Activated naive CD8-positive, alpha-beta T cell treated with anti-CD3 and anti-CD28 coated beads, Interleukin-2, amount 50 U/mL, for 24 hours (primary cell): ENCODE measurements at places on chromosomes 7 and 10.

DNA sequence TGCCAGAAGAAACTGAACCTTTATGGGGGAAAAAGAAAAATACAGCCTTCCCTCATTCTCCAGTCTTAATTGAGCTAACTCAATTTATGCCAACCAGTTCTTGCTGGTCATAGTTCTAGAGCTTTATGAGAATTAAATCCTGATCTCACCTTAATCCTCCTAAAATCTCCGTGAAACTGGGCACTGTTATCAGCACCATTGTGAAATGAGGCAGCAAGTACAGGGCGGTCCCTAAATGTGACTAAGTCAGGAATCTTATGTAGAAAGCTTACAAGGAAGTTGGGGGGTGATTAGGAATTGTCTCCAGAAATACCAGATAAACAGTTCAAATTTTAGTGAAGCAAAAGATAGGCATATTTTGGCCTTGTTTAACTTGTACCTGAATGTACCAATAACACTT, 10.7 kb upstream of the INSYN2A start:
- DNase-seq = no peak
- H3K4me1 ChIP-seq = no peaks in the 10 kb centered on the region
- no peaks in the 10 kb centered on the region for H3K27me3 ChIP-seq

- no peaks in the 10 kb centered on the region for H3K36me3 ChIP-seq
- DNase-seq = no peak
- H3K27me3 ChIP-seq = no peaks in the 10 kb centered on the region
- no peak overlapping the region for H3K4me3 ChIP-seq
- no peak overlapping the region for H3K27ac ChIP-seq
- H3K4me1 ChIP-seq = no peaks in the 10 kb centered on the region
These were observed 360.5 kb downstream of the FGFR2 start for GRCh38 chr10:121237718-121238117.

DNA sequence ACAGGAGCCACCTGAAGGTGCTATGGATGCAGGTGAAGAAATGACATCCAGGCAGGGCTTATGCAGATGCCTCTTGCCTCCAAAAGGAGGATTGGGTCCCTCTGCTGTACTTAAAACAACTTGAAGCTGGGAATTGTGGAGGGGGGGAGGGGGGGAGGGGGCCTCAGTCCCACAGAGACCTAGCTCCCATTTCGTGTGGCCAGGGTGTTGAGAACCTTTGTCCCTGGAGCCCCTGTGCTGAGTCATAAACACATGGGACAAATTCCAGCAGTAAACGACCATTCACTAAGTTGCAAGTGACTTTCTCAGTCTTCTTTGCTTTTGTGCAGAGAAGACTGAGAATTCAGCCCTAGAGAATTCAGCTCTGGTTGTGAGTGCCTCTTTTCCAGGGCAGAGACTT, 96.5 kb upstream of the PODXL start:
- no peak overlapping the region for H3K27ac ChIP-seq
- no peak for DNase-seq
- no peaks in the 10 kb centered on the region for H3K4me1 ChIP-seq
- peaks cover 5% of the 10 kb centered on the region for H3K27me3 ChIP-seq
- H3K36me3 ChIP-seq = no peaks in the 10 kb centered on the region

DNA sequence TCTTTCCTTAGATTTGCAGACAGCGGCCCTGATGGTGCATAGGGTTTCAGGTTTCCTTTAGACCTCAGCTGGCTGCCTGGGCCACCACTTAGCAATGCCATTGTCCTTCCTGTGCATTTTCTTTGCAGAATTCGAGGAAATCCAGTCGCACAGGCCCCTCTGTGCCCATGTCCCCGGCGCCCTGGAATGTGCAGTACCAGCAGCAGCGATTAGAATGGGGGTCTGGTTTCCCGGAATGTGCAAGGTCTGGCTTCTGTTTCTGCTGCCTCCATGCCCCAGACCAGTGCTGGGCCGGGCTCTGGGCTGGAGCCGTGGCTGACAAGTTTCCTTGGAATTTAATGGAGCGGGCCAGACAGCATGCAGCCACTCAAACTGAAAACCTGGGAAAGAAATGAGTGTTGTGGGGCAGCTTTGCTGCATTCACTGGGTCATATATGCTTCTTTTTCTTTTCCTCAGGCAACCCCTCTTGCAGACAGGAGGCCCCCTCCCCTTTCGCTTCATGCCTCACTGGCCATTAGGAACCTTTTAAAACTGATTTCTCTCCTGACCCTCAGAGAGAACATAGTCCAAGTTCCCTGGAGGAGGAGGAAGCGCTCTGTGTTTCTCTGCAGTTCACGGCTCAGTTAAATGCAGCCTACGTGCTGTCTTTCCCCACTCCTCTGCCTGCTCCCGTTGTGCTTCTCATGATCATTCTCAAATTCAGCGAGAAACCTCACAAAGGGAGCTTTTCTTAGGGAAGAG, 14.4 kb downstream of the HTRA1 start:
- H3K27me3 ChIP-seq = peaks cover 13% of the 10 kb centered on the region
- H3K27ac ChIP-seq = no peak overlapping the region
- DNase-seq = no peak
- peaks cover 5% of the 10 kb centered on the region for H3K4me1 ChIP-seq
- H3K4me3 ChIP-seq = no peak overlapping the region

GRCh38 chr7:78379148-78379547, 580.6 kb downstream of the PHTF2 start:
- DNase-seq = no peak
- H3K4me1 ChIP-seq = no peaks in the 10 kb centered on the region
- no peaks in the 10 kb centered on the region for H3K36me3 ChIP-seq
- no peaks in the 10 kb centered on the region for H3K27me3 ChIP-seq
- no peak overlapping the region for H3K27ac ChIP-seq
